ENCODE measurements at places on chromosomes 4 and X. TPM values are rescaled to one million over a fixed set of nuclear protein-coding genes. Genes with fewer than 3 reads are reported as not detected.

- DNase-seq: no peak
Measured at GRCh38 chr4:1008840-1009541, 2.4 kb upstream of the FGFRL1 start.

- no peak for DNase-seq
Measured at GRCh38 chr4:97153042-97153441, 990.2 kb downstream of the STPG2 start.

GRCh38 chr4:53505947-53506346 lies 85.3 kb downstream of the LNX1 start:
- no peak for DNase-seq

DNA sequence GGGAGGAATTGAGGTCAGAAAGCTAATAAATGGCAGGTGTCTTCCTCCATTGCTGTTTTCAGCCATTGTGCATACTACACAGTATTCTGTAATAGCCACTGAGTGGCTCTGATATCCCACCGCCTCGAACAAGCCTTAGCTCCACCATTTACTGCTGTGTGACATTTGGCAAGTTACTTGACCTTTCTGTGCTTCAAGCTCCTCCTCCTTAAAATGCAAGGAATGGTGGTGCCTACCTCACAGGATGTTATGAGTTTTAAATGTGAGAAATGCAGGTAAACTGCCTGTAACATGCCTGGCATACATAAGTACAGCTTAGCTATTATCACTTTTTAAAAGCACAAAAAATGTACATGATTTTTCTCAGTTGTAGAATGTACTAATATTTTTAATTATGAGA lies 421.0 kb downstream of the MAPK10 start:
- no peak for DNase-seq

TAF7L gene
- 0.32 TPM for total RNA-seq

All from fibroblast of villous mesenchyme (primary cell).